ENCODE measurements at places on chromosomes 2 and 18. TPM values are rescaled to one million over a fixed set of nuclear protein-coding genes. Genes with fewer than 3 reads are reported as not detected.

GRCh38 chr18:70041459-70042050 lies 93.9 kb upstream of the CD226 start:
- no peak for ATAC-seq

DNA sequence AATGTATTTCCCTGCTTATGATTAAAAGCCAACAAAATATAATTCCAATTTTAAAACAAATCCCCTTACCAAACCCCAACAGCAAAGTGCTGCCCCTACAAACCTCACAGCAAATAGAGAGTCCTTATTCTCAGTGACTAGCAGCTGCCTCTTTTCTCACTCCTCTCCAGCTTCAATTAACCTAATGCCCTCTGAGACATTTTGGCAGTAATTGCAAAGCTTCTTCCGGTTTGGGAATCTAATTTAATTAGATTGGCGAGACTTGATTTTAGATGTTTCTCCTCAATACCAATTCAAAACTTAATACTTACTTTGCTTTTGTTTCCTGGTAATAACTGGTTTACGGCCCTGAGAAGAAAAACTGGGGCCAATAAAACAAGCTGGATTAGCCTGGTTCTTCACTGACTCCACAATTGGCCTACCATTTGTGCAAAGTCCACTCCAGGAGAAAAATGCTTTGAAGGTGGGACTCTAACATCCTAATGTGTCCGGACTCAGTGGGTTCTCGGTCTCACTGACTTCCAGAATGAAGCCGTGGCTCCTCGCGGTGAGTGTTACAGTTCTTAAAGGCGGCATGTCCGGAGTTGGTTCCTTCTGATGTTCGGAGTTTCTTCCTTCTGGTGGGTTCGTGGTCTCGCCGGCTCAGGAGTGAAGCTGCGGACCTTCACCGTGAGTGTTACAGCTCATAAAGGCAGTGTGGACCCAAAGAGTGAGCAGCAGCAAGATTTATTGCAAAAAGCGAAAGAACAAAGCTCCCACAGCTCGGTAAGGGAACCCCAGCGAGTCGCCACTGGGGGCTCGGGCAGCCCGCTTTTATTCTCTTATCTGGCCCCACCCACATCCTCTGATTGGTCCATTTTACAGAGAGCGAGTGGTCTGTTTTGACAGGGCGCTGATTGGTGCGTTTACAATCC lies 52.8 kb downstream of the SLC35F5 start:
- no peak for ATAC-seq

GRCh38 chr2:160561551-160562295 lies 68.1 kb upstream of the RBMS1 start:
- no peak for ATAC-seq

- no peak for ATAC-seq
Observed at GRCh38 chr2:27714851-27715291, 51.2 kb downstream of the SLC4A1AP start.

GRCh38 chr18:5984245-5984644 lies 88.9 kb upstream of the TMEM200C start:
- ATAC-seq, result no peak

DNA sequence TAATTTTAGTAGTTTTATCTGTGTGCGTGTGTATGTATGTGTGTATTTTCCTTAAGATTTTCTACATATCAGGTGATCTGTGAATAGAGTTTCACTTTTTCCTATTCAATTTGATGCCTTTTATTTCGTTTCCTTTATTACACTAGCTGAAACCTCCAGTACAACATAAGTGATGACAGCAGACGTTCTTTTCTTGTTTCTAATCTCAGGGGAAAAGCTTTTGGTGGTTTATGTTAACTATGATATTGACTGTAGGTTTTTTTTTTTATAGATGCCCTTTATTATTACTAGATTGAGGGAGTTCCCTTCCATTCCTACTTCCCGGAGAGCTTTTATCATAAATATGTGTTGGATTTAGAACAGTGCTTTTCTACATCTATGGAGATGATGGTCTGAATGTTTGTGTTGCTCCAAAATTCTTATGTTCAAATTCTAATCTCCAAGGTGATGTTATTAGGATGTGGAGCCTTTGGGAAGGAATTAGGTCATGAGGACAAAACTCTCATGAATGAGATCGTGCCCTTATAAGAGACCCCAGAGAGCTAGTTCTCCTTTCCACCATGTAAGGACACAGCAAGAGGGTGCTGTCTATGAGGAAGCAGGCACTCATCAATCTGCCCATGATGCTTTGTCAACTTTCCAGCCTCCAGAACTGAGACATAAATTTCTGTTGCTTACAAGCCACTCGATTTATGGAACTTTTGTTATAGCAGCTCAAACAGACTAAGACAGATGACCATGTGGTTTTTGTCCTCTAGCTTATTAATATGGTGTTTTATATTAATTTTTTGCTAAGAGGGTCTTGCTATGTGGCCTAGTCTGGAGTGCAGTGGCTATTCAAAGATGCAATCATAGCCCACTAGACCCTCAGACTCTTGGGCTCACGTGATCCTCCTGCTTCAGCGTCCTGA lies 5.9 kb upstream of the RHBDD1 start:
- no peak for ATAC-seq

- no peak for ATAC-seq
Observed at GRCh38 chr2:50042771-50043170, 888.5 kb upstream of the FSHR start.

GRCh38 chr2:146602856-146603255 lies 1242.0 kb upstream of the ACVR2A start:
- no peak for ATAC-seq

DNA sequence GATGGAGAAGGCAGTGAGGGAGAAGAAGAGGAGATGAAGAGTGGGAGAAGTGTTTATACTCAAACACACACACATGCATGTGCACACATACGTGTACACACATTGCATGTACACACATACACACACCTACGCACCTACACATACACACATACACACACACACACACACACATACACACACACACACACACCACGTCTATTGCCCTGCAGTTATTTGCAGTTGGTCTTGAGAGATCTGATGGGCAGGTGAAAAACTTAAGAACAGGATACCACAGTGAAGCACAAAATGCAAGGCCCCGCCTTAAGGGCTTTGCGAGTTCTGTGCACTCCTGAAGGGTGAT lies 190.2 kb downstream of the MYCN start:
- no peak for ATAC-seq

DNA sequence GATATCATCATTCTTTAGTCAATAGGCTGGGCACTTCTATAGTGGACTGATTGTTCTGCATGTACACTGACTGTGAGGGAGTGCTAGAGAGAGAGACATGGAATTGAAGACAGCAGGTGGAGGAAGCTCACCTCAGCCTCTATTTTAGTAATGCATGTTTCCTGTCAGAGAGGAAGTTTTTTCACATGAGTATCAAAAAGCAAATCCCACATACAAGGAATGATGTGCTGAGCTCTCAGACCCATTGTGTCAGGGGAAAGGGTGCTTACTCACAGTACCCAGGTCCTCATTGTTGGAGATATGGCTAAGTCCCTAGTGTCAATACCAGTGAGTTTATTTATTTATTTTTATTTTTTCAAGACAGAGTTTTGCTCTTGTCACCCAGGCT lies 9.9 kb upstream of the CDK15 start:
- no peak for ATAC-seq

GRCh38 chr2:68709421-68709911 lies 25.1 kb upstream of the ARHGAP25 start:
- no peak for ATAC-seq

DNA sequence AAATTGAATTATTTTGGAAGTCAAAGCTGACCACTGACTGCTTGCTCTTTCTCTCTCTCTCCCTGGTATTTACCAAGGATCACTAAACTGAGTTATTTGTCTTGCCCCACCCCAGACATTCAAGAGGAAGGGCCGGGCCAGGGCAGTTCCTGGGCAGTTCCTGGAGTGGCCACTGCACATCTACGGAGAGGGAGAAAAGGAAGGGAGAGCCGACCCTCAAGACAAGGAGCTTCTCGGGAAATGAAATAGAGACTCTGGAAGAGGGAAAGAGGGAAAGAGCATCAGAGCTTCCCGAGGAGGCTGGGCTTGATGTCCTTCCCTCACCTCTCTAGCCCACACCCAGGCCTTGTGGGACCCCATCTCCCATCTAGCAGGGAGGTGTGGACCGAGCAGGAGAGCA lies 83.1 kb downstream of the SEPTIN10 start:
- ATAC-seq, result peak; percentile 52

GRCh38 chr18:78293540-78293939 lies 686.1 kb upstream of the SALL3 start:
- ATAC-seq, result no peak

DNA sequence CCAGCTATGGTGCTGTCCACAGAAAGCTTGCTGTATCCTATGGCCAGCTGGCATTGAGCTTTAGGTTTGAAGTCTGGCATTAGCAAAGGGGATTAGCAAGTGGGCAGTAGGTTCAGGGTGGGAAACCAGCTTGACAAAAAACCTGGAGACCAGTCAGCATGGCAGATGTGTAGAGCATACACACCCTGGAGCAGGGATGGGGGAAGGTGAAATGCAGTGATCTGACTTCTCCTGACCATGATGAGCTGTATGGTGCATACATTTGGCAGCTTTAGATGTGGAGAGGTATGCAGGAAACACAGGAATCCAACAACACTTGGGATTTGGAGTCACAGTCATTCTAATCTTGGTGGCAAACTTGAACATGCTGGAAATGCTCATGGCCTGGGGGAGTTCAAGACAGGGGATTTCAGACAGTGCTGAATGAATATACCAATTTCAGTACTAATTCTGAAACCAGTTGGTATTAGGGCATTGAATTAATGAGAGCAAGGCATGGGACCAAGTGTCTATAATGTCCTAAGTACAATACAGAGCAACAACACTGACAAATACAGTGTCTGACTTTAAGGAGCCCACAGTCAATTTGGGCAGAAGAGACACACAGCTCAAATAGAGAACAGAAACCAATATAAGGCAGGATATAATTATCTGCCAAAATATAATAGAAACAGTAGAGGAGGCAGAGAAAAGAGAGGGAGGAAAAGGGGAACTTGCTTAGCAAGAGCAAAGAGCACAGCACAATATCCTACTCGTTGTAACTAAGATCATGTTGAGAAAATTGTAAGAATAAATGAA lies 11.8 kb downstream of the ARHGAP15 start:
- no peak for ATAC-seq

DNA sequence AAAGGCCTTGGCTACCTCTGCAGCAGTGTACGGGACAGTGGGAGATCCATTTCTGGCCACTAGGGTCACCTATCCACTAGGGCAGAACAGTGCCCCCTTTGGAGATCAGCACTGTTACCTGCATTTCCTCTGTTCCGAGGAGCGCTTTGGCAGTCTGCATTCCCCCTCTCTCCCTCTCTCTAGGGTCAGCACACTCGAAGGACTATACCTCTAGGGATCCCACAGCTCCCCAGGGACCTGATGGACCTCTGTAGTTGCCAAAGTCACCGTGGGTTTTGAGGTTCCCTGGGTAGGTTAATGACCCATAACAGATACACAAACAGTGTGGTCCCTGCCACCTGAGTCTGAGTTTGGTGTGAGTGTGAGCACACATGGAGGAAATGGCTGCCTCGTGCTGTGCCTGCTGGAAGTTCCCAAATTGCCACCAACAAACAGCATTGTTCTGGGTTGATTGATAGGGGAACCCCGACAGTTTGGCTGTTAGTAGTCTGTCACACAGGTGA lies 99.8 kb upstream of the VWC2L start:
- no peak for ATAC-seq

- ATAC-seq, result no peak
Observed at GRCh38 chr2:217417536-217417935, 557.7 kb upstream of the TNP1 start.

GRCh38 chr2:105297216-105297615 lies 32.3 kb downstream of the TGFBRAP1 start:
- ATAC-seq, result no peak

DNA sequence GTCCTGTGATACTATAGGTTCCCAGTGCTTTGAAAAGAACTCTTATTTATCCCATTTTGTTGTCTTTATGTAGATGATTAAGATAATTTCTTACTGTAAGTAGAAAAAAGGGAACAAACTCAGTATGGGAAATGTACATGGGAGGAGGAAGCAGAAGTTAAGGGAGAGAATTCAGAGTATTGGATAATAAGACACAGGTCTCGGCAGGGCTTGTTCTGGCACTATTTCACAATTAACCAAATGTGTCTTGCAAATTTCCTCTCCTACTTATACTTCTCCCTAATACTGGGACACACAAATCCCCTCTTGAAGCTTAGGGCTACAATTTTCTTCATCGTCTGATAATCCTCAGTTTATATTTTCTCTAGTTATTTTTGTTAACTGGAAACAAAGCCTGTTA lies 744.0 kb downstream of the ADCYAP1 start:
- ATAC-seq, result no peak

- ATAC-seq, result no peak
Observed at GRCh38 chr2:239054921-239055320, 207.0 kb downstream of the TWIST2 start.

GRCh38 chr2:12493031-12493513 lies 223.7 kb upstream of the TRIB2 start:
- no peak for ATAC-seq

- ATAC-seq, result no peak
Observed at GRCh38 chr2:20676353-20677215, 9.6 kb downstream of the GDF7 start.

GRCh38 chr2:149648282-149649030 lies 60.9 kb upstream of the MMADHC start:
- peak; percentile 65 for ATAC-seq

GRCh38 chr2:25218100-25218499 lies 49.7 kb upstream of the POMC start:
- ATAC-seq, result no peak

DNA sequence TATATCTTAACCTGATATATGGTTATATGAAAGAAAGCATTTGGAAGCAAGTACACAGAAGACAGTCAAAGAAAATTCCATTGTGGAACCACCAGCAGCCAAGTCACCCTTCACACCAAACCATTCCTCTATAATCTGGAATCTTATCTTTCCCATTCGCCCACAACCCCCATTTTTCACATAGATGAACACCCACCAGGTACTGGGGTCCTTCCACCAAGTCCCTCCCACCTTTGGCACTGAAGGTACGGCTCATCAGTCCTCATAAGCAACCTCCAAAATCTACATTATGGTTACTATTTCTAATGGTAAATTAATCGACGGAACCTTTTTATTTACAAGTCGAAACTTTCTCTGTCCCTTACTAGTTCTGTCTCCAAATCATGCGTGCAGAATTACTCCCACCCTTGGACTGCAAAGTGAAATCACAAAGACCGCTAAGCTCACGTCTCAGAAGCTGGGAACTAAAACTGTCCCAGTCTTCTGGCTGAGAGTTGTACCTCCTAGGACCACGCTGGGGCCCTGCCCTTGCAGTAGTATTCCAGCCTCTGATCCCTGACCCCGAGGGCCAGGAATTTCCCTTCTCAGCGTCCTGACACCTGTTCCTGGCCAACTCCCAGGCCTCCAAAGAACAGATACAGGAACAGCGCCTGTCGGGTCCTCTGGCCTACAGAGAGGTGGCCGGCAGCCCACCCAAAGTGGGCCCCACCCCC lies 702 bp downstream of the OLA1 start:
- ATAC-seq, result no peak

The ASPRV1 gene
- 2.5 TPM for total RNA-seq

The SCG2 gene
- 41.0 TPM for total RNA-seq

The ABCB11 gene
- 0.05 TPM for total RNA-seq

The OR6B2 gene
- 0.56 TPM for total RNA-seq

The LRATD1 gene
- total RNA-seq, result 19.2 TPM

The ZNF521 gene
- total RNA-seq, result 0.87 TPM

The NR4A2 gene
- 0.97 TPM for total RNA-seq

The SRD5A2 gene
- 0.06 TPM for total RNA-seq

The POTEC gene
- 0.16 TPM for total RNA-seq

The ATAD2B gene
- total RNA-seq, result 16.5 TPM

The CRYGC gene
- not detected for total RNA-seq

The HOXD9 gene
- 4.5 TPM for total RNA-seq

The HOXD8 gene
- total RNA-seq, result 35.4 TPM

The TLX2 gene
- total RNA-seq, result 3.2 TPM

The DYSF gene
- total RNA-seq, result 2.2 TPM

The ALPG gene
- 0.21 TPM for total RNA-seq

The CWC22 gene
- total RNA-seq, result 15.1 TPM
